ENCODE measurements at places on chromosomes 5 and 9.
A peak's percentile ranks its signal among the peaks of the same experiment; 100 is the strongest.

- no peak for DNase-seq
Measured at GRCh38 chr5:59937633-59938032, 44.1 kb upstream of the PDE4D start.

DNA sequence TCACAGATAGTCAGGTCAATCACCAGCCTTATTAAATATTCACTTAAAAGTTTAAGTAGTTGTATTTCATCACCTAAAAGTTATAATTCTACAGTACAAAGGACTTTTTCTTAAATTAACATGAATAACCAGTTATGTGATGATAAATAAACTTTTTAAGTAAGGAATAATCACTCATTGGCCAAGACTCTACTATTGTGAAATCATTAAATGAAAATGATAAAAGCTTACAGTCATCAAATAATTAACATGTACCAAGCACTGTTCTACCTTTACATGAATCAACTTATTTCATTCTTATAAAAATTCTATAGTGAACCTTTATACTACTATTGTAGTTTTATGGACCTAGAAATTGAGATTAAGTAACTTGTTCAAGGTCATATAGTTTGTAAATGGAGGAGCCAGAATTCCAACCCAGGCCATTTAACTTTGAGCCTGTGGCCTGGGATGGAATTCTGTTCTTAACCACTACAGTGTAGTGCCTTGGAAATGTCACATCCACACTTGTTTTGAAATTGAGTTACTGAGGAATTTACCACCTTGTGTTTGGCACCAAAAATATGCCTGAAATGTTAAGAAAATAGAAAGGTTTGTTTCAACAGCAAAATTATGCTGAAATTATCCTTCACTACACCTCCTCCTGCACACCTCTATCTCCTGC, 32.8 kb upstream of the MSANTD3 start:
- no peak for DNase-seq

DNA sequence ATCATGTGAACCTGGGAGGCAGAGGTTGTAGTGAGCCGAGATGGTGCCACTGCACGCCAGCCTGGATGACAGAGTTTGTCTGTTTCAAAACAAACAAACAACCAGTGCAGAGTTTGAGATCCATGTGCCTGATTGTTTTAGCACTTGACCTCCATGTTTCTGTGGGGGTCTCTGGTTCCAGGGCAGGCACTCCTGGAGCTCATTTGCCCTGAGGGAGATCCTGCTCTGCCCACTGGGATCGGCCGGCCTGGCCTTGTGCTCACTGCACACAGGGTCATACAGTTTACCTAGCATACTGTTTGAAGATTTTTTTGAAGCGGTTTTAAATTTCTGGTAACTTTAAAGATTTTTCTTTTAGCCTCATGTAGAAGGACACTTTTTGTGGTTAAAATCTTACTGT, 78.4 kb downstream of the EHMT1 start:
- DNase-seq, result no peak

- DNase-seq, result no peak
Measured at GRCh38 chr9:17807613-17808282, 228.9 kb downstream of the SH3GL2 start.

- no peak for DNase-seq
Measured at GRCh38 chr5:133723651-133724366, 111.5 kb upstream of the FSTL4 start.

- DNase-seq, result no peak
Measured at GRCh38 chr5:4191703-4192102, 596.1 kb downstream of the IRX1 start.

- no peak for DNase-seq
Measured at GRCh38 chr5:131262953-131263541, 806 bp upstream of the CDC42SE2 start.

GRCh38 chr5:164002628-164003027, 497.2 kb downstream of the MAT2B start:
- DNase-seq, result no peak

- DNase-seq, result peak; percentile 87
Measured at GRCh38 chr5:111116550-111116949, 24.4 kb downstream of the WDR36 start.

DNA sequence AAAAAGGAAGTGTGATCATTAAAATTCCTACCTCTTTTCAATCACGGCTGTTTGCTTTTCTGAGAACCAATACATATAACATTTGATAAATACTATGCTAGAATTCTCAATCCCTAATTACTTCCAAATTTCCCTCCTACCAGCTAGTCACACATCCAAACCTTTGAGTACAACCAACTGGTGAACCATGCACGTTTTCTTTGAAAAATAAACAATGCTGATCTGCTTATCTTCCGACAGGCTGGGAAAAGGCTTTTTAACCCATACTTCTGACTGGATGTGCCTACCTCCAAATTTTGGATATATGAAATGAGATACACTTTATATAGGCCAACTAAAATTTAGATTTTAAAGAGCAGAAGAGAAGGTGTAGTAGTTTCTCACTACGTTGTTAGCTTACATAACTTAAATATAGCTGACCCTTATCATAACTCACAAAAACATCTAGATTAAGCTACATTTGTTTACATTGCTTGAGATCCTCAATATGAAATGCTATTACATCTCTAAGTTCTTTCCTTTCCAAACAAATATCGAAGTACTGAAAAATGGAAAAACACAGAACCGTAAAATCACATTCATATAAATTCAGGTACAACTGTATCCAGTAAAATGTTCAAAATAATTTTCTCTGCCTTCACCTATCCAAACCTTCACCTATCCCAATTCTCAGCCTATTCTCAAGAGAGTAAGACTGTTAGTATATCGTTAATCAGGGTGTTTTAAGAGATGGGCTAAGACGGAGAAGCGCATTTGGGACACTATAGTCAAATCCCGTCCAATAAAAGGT, 2.1 kb downstream of the NR3C1 start:
- no peak for DNase-seq

- no peak for DNase-seq
Measured at GRCh38 chr9:95816716-95817115, 58.8 kb upstream of the ERCC6L2 start.

DNA sequence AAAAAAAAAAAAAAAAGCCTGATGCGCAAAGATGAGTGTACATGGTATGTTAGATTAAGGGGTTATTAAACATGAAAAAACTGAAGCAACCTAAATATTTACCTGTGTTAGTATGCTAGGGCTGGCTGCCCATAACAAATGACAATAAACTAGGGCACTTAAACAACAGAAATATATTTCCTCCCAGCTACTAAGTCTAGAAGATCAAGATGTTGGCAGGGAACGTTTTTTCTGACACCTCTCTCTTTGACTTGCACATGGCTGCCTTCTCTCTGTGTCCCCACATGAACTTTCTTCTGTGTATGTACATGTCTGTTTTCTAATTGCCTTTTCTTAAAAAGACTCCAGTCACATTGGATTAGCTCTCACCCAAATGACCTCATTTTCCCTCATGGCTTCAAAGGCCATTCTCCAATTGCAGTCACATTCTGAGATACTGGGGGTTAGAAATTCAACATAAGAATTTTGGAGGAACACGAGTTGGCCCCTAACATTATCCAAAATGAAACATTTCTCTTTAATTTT, 694.5 kb downstream of the CDH9 start:
- DNase-seq, result no peak

DNA sequence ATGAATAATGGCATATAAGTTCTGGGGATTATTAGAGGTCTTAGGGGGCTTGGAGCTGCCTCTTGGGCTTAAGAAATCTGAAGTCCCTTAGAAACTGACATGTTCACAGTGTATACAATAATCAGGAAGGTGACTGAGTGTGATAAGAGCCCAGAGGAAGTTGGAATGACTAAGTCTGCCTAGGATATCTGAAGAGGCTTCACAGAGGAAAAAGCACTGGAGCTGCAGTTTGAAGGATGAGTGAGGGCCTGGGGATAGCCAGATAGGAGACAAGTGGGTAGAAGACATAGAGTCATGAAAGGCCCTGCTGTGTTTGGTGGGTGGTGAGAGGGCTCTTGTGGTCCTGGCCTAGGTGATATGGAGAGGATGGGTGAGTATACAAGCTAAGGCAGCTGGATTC, 8.8 kb downstream of the NEUROG1 start:
- no peak for DNase-seq

DNA sequence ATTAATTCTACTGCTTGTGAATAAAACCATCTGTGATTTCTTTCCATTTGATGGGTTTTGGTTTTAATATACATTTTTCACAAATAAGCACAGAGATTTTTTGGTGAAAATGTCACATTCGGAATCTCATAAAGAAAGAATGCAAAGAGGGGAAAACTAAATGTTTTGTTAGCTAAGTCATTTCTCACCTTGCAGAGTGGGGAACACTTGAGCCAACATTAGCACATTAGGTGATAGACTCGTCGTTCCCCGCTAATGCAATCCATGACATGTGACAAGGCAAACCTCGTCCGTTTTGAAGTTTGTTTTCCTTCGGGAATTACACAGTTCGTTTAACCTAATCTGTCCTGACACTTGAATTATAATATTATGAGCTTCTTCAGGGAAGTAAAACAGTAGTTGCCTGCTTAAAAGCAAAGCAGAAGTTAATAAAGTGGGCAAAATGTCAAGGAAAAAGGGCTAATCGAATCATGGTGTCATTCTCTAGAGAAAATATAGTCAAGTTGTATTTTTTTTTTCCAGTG, 95.8 kb upstream of the LMX1B start:
- peak; percentile 12 for DNase-seq

DNA sequence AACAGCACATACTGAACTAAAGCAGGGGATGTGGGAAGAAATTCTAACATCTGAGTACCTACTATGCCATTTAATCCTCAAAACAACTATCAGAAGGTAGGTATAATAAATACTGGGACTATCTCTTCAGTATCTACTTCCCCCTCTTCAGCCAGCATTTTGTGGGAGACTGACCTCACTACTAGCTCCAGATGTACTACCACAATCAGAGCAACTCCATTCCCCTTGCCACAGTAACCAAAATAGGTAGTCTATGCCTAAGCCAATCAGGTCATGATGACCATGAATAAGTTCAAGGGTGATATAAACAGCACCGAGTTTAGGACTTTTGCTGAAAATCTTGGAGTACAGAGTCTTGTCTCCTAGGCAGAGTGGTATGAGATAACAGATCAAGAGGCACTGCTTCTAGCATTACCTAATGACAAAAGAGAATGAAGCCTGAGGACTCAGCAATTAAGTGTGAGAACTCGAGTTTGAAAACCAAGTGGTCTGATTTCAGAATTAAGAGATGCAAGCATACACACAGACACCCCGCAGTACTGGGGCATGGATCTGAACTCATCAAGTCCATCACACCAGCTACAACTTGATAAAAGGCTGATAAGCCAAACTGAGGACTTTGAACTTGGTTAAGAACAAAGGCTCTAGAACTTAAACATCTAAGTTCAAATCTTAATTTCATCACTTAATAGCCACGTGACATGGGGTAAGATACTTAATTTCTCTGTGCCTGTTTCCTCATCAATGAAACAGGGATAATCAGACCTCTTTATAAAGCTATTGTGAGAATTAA, 9.7 kb downstream of the FNIP1 start:
- DNase-seq, result no peak

- DNase-seq, result no peak
Measured at GRCh38 chr5:98839469-98840383, 66.3 kb downstream of the RGMB start.

DNA sequence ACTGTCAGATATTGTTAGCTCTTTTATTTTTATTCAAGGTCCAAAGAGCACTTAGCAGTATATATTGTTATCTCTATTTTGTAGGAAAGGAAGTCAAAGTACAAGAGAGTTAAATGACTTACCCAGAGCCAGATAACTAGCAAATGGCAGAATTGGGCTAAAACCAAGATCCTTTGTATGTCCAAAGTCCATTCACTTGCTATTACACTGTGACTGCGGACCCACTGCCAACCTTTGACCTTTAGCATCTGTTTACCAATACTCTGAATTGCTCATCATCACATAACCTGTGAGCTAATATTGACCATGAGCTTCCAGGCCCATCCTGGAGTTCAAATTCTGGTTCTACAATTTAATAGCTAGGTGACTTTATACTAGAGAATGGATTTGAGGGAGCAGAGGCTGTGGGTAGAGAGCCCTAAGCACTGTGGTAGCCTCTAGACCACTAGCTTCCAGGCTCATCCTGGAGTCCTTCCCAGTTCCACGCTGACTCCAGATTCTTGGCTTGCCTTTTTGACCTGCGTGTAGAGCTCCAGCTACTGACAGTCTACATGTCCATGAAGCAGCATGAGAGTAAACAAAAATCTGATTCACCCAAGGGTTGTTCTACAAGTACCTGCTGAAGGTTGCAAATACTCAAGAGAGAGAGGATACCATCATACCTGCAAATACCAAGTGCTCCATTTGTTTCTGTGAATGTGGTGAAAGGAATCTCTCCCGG, 424.0 kb downstream of the SH3GL2 start:
- no peak for DNase-seq

DNA sequence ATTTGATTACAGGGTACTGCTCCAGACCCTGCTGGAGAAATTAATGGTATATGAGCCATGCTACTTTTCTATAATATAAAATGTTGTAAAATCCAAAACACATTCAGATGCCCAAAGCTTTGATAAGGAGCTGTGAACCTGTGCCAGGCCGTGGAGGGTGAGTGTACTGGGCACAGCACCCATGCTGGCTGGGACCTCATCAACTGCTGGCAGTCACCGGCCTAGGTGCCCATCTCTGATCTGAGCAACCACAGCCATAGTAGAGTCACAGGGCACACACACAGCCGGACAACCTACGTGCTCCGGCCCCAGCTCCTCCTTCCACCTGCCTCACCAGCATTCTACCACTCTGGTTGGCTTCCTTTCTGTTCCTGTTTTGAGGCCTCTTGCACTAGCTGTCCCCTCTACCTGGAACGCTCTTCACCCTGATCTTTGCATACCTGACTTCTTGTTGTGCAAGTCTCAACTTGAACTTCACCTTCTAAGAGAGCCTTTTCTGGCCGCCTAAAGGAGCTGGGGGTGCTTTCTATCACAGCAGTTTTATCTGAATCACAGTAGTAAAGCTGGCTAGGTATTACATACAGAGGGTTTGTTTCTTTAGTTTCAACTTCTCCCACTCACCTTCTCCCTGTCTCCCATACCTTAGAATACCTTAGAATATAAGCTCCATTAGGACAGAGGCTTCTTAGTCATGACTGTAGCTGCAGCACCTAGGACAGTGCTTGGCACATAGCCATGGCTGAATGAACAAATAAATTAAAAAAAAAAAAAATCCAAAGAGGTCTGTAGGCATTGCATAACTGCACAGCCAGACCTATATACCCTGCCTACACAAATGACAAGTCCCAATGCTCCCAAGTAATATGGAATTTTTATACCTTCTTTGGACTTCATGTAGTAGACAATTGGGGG, 51.7 kb downstream of the MED27 start:
- DNase-seq, result no peak

DNA sequence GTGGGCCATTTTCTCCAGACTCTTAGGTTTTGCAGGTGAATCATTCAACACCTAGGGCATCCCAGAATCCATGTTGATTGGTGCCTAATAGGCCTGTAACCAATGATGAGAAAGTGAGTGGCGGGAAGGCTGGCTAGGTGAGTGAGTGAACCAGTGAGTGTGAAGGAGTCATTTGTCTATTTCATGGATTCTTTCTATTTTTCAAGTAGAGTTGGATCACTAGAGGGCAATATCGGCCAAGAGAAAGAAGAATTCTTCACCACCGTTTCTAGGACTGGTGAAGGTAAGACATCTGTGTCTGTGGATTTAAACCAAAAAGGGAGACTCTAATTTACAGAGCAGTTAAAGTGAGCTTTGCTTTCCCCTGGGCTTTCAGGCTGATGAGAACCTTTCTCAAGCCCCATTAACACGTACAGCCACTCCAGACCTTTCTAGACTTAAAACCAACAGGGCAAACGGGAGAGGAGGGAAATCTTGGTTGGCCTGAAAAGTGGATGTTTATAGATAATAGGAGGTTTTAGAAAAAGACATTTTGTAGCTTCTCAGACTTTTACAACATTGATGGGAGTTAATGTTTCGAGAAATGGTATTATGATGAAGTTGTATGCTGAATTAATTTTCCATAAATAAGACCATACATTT, 114.3 kb upstream of the IL12B start:
- no peak for DNase-seq

All from inflammatory macrophage treated with lipopolysaccharide for 1 hour (primary cell).